A549 treated with AZD2906 at 1 μM for 4 hours (cell line): ENCODE measurements at places on chromosomes 6 and 20. TPM values are rescaled to one million over a fixed set of nuclear protein-coding genes. Genes with fewer than 3 reads are reported as not detected.

GSTA2 gene
- 0.07 TPM in 2 of 5 replicates, not detected in the others for total RNA-seq

LRRN4 gene
- total RNA-seq, result 0.03 to 0.06 TPM in 2 of 5 replicates, not detected in the others

SOBP gene
- 0.60 to 0.93 TPM (median 0.66 TPM) in 5 replicates for total RNA-seq

MYBL2 gene
- total RNA-seq, result 77.2 to 82.4 TPM (median 77.9 TPM) in 5 replicates

FLRT3 gene
- total RNA-seq, result 2.4 to 3.4 TPM (median 2.6 TPM) in 5 replicates

TRDN gene
- total RNA-seq, result not detected in 5 replicates

BPIFB1 gene
- total RNA-seq, result 0.03 to 0.15 TPM (median 0.07 TPM) in 5 replicates

OXT gene
- total RNA-seq, result not detected in 5 replicates

RGS17 gene
- total RNA-seq, result 4.7 to 6.3 TPM (median 5.8 TPM) in 5 replicates

EXOC2 gene
- total RNA-seq, result 9.8 to 11.5 TPM (median 10.9 TPM) in 5 replicates

MEP1A gene
- not detected in 5 replicates for total RNA-seq

GTSF1L gene
- total RNA-seq, result not detected in 5 replicates

TXLNB gene
- total RNA-seq, result not detected in 5 replicates

CTCFL gene
- 0.02 TPM in 2 of 5 replicates, not detected in the others for total RNA-seq

HAO1 gene
- not detected in 5 replicates for total RNA-seq

EEF1A2 gene
- 138 to 177 TPM (median 153 TPM) in 5 replicates for total RNA-seq

GPR63 gene
- total RNA-seq, result 0.33 to 0.50 TPM (median 0.34 TPM) in 5 replicates

RSPH4A gene
- 0.12 to 0.20 TPM (median 0.15 TPM) in 5 replicates for total RNA-seq

PTCRA gene
- not detected in 5 replicates for total RNA-seq

CBLN4 gene
- total RNA-seq, result not detected in 5 replicates

MUC22 gene
- total RNA-seq, result 0.01 to 0.03 TPM (median 0.02 TPM) in 5 replicates

FNDC1 gene
- total RNA-seq, result 0.06 to 0.13 TPM (median 0.10 TPM) in 5 replicates
